Foreskin keratinocyte (primary cell): ENCODE measurements at places on chromosomes 7 and 10. TPM values are rescaled to one million over a fixed set of nuclear protein-coding genes. Genes with fewer than 3 reads are reported as not detected.

Gene SLC29A3
- 0.71 and 0.74 TPM in 2 replicates for total RNA-seq

- DNase-seq = no peak
Observed at GRCh38 chr10:30047924-30048531, 11.4 kb downstream of the JCAD start.

Gene INSYN2A
- total RNA-seq = not detected in 2 replicates

- no peak for DNase-seq
Observed at GRCh38 chr7:16098058-16098457, 323.3 kb downstream of the CRPPA start.

DNA sequence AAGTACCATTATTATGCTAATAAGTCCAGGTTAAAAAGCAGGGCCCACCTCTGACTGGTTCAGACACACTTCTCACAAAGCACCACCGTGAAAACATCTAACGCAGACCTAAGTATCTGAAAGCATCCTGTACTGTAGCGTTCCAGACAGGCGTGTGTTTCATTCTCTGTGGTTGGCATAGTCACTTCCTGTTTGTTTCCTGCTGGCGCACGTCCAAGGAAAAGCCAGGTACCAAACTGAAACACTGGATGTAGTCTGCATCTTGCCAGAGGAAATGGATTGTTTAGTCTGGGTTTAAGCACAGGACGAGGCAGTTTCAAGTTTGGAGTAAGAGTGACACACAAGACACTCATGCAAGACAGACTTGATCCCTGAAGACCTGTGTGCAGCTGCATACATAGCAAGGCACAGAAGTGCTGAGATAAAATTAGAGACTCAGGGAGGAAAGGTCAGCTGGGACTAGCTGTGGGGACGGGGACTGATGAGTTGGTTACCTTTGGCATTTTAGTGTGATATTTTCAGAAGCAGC, 23.3 kb downstream of the BPGM start:
- DNase-seq = peak; percentile 97

DNA sequence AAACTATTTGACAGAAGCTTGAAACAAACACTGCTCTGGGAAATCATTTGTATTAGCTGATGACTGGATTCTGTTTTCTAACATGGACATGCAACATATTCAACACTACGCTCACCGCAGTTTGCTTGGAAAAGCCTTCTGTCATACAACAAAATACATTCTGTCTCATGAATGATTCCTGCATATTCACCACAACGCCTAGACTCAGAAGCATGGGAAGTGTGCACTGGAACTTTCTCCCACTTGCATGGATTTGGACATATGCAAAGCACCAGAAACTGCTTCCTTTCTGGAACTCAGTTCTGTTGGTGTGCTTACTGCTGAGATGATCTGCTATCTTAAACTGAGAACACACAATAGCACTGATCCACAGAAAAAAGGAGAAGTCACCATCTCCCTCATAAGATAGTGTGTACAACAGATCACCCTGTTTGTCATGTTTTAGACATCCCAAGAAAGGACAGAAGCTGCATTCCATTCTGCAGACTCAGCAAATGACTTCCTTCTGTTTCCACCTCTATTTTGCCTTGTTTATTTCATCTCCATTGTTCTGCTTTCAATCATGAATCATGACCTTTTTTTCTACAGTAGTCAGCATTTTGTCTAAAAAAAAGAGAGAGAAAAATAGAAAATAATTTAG, 115.8 kb downstream of the HTR7 start:
- DNase-seq = peak; percentile 83

GRCh38 chr7:134995239-134996096, 9.2 kb downstream of the AGBL3 start:
- no peak for DNase-seq
